ENCODE measurements at places on chromosomes 12 and 14.

DNA sequence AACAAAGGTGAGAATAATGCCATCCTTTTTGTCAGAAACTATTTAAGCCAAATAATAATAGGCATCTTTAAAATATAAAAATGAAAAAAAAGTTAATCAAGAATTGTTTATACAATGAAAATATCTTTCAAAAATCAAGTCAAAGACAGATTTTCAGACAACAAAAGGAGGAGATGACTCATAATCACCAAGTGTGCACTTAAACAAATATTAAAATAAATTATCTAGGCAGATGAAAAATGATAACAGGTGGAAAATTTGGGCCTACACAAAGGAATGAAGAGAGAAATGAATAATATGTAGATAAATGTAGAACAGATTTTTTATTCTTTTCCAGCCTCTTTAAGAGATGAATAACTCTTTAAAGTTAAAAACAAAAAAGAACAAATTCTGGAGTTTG lies 250.0 kb upstream of the PLEKHG7 start:
- no peak for DNase-seq

DNA sequence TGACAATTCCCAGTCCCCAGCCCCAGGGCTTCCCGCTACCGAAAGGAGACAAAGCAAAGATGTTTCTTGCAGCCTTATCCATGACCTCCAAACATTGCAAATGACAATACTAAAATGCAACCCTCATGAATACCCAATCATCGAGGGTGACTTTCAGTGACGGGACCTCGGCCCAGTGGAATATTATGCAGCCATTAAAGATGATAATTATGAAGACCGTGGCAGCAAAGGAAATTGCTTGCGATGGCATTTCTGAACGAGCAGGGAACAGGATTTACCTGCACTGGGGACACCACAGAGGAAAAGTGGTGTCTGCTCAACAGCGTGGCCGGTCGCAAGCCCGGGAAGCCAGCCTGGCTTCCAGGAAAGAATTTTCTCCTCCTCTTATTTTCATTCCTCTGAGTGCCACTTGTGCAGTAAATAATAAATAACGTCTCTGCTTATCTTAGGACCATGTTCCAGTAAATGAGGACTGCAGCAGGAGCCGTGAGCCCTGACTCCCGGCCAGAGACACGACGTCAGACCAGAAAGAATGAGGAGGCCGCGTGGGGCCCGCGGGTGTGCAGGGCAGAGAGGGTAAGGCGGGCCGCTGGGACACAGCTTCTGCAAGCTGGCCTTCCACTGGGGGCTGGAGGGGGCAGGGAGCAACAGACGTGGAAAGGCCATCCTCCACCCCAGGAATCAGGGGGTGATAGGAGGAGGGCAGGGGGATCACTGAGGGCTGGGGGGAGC lies 6.6 kb downstream of the C14orf180 start:
- DNase-seq: no peak

DNA sequence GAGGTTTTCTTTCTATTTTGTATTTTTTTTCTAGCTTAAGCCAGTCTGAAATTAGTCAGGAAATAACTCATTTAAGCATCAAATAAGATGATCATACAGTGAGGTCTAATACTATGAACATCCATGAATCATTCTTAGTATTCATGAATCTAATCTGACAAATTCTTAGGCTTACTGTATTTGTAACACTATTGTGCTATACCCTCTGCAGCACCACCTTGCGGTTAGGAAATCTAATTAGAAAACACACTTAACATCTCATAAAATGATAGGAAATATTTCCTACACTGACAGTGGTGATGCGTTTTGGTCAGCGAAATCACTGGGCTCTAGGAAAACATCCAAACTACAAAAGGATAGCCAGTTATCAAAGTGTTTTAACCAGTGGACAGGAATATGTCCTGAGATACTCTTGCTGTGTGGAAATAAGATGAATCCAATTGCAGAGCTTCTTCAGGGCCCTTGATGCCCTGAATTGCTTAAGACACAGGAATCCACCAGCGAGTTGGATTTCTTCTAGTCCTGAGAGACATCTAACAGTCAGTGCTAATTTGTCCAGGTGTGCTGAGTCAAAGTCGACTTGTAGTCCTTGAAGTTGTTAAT lies 109.3 kb upstream of the MYF6 start:
- peak; percentile 77 for DNase-seq

DNA sequence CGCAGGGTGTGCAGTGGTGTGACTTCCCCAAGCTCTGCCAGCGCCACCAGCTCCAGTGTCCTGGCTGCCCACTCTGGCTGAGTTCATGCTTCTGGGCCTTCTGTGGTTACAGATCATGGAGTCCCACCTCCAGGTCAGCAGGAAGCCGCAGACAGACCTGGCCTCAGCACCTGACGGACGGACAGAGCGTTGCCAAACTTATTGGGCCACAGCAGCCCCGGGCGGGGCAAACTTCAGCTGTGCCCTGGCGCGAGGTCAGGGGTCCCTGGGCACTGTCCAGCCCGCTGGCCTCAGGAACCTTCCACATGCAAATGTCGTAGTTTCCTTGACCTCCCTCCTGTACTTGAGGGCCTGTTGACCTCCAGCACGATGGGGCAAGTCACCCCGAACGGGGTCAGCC lies 11.2 kb downstream of the GPR132 start:
- DNase-seq: no peak

- no peak for DNase-seq
Observed at GRCh38 chr12:40643976-40644375, 48.3 kb upstream of the CNTN1 start.

GRCh38 chr12:9742661-9743060 lies 9.8 kb upstream of the CLECL1 start:
- DNase-seq: no peak

GRCh38 chr12:126734710-126735109 lies 1532.3 kb upstream of the TMEM132C start:
- no peak for DNase-seq

- no peak for DNase-seq
Observed at GRCh38 chr14:62001963-62002362, 239.7 kb downstream of the SNAPC1 start.

DNA sequence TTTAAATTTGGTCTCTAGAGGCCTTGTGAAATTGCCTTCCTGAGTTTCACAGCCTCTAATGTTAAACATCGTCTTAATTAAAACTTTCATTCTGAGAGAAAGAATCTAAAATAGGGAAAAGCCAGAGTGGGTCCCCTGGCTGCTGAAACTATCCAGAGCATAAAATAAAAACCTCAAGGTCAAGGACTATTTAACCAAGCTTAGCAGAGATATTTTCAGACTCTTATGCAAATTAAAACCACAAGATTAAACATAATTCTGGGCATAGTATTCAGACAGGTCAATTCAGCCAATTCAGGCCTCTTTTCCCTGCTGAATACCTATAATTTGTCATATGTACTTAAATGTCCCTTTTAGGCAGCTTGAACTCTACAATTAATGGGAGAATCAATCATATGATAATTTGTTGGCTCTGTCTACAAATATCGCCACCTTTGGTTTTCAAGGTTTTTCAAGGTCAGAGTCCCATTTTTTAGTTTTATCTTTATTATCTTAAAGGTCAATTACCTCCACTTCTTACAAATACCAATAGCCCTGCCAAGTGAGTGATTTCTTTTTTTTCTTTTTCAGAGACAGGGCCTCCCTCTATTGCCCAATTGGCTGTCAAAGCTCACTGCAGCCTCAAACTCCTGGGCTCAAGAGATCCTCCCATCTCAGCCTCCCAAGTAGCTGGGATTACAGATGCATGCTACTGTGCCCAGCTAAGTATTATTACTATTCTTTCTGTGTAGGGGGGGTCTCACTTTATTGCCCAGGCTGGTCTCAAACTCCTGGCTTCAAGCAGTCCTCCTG lies 257.1 kb downstream of the PHLDA1 start:
- DNase-seq: no peak

DNA sequence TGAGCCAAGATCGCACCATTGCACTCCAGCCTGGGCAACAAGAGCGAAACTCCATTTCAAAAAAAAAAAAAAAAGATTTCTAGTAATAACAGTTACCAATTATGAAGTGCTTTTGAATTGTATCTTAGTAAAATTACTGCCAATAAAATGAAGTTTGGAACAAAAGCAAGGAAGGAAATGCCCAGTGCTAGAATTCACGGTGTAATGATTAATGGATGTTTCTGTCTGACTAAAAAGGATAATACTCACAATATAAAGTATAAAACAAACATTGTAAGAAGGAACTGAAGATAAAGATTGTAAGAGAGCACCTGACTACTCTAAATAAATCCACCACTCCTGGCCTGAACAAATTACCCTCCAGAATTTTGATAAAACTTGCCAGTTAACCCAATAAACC lies 4.0 kb downstream of the TMEM116 start:
- DNase-seq: no peak

- DNase-seq: no peak
Observed at GRCh38 chr14:86515195-86515594, 985.3 kb downstream of the FLRT2 start.

DNA sequence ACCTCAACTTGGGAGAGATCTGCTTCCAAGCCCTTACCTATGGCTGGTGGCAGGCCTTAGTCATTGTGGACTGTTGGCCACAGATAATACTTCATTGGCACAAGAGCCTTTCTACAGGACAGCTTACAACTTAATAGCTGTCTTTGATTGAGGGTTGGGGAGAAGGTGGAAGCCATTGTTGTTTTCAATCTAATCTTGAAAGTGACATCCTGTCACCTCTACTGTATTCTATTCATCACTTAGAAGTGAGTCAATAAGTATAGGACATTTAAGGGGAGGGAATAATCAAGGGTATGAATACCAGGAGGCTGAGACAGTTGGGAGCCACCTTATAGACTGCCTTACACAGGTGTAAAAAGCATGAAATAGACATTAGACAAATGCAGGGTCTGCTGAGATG lies 906.3 kb downstream of the NRXN3 start:
- no peak for DNase-seq

- DNase-seq: no peak
Observed at GRCh38 chr12:66237505-66238175, 48.6 kb downstream of the IRAK3 start.

DNA sequence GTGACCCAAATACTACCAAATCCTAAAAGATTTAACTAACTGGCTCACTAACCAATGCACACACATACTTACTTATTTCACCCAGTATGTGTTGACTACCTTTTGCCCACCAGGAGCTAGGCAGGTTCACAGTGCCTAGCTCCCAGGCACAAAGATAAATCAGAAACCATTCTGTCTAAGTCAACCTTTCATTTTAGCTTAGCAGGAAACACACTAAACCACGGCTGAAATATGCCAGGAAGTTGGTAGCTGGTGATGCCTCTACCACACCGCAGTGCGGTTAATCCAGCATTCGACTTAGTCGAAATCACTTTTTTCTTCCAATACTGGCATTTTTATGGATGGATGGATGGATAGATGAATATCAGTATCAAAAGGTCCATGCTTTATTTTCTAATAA lies 597.7 kb downstream of the DIO2 start:
- DNase-seq: no peak

DNA sequence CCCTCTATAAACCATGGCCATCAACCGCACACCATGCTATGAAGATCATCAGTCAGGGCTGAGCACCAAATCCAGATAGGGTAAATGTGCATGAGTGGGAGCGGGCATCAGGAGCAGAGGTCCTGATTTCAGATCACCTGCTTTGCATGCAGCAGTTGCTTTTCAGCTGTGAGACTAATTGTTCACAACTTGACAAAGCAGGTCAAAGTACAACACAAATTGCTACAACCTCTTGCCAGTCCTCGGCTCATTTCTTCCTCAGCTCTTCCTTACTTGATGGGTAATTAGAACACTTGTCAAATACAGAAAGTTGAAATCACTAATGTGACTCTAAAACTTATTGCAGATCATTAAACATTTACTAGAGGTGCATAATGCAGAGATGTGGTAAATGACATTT lies 171.6 kb downstream of the PPM1H start:
- DNase-seq: no peak

GRCh38 chr14:99664937-99665273 lies 19.2 kb upstream of the CYP46A1 start:
- DNase-seq: no peak
